Activated naive CD8-positive, alpha-beta T cell treated with anti-CD3 and anti-CD28 coated beads, Interleukin-2, amount 10 ng/mL, durations not matched to agents 7 days and 5 days (primary cell): ENCODE measurements at places on chromosomes 13 and 19.

DNA sequence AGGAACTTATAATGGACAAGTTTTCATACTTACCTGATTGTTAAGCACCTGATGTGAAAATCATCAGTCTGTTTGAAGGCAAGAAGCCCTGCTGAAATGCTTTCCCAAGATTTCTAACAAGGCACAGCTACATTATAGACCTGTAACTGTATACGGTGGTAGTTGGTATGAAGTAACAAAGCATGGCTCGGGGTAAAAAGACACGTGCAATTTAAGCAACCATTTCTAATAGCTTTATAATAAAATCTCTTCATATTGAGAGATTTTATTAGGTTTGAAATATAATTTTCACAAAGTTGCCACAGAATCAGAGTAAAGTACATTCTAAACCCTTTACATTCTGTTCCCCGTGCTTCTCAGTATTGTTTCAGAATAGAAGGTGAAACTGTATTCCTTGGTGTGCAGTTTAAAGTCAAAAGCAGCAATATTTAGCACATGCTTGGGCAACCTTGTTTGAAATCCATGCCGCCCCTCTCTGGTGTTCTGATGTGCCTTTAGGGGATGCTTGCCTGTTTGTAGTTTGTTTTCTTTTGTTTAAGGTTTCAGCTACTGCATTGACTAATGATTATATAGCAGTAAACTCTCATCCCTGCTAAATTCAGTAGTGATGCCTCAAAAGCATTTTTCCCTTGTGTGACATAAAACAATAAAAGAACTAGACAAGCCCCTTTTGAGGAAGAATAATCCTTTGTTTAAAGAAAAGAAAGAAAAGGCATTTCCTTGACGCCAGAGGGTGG is 125.2 kb upstream of the OBI1 start:
- DNase-seq = no peak

GRCh38 chr19:46878613-46879375 is 18.0 kb downstream of the ARHGAP35 start:
- DNase-seq = no peak

DNA sequence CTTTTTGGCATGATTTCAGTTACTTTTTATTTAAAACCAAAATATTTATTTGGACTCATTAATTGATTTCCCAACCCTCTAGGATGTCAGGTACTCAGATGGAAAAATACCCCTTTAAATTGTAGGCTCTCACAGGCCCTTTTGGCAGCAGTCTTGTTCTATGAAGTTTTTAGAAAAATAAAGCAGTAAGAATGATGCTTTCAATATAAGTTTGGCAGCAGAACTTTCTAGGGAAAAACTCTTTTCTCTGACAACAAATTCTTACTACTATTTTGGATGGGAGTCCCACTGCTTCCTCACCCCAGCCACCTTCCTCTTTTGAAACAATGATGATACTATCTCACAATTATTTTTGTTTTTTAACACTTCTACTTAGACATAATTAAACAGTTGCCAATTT is 581.6 kb upstream of the SGCG start:
- DNase-seq = no peak

DNA sequence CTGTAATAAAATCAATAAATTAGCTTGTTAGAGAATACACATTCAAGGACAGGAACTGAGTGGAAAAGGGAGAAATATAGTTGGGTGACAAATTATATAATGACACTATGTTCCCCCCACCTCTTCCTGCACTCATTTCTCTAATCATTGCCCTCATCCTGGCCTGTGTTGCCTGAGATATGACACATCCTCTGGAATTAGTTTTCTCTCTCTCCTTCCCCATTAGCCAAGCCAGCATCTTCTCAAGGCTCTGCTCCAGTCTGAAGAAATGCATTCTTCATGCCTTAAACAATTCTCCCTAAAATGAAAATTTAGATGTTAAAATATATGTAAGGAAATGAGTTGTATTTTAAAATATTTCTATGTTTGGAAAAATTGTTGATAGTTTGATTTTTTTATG is 280.3 kb downstream of the POU4F1 start:
- DNase-seq = no peak

- no peak for DNase-seq
These were observed 429 bp upstream of the ZNF225 start for GRCh38 chr19:44112802-44113137.
